ENCODE measurements at places on chromosomes 5 and 9. TPM values are rescaled to one million over a fixed set of nuclear protein-coding genes. Genes with fewer than 3 reads are reported as not detected.
A peak's percentile ranks its signal among the peaks of the same experiment; 100 is the strongest.

- DNase-seq = no peak
Measured at GRCh38 chr5:95784514-95785302, 37.8 kb downstream of the GLRX start.

GRCh38 chr5:16600946-16601345 lies 15.9 kb downstream of the RETREG1 start:
- DNase-seq = no peak

Gene BTNL8
- 0.47 TPM for polyA plus RNA-seq

Gene CCNJL
- polyA plus RNA-seq = 9.7 TPM

Gene CXCL14
- polyA plus RNA-seq = 22.4 TPM

GRCh38 chr9:123320814-123321213 lies 35.2 kb upstream of the CRB2 start:
- DNase-seq = no peak

DNA sequence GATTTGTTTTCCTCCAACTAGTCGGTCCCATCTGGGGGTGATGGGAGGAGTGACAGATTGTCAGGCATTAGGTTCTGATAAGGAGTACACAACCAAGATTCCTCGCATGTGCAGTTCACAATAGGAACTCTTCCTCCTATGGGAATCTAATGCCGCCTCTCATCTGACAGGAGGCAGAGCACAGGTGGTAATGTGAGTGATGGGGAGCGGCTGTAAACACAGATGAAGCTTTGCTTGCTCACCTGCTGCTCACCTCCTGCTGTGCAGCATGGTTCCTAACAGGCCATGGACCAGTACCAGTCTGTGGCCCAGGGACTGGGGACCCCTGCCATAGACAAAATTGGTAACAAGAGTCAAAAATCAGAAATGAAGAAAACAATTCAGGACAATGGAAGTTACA lies 173.3 kb upstream of the HMHB1 start:
- DNase-seq = no peak

GRCh38 chr5:149257889-149258705 lies 13.6 kb upstream of the AFAP1L1 start:
- no peak for DNase-seq

DNA sequence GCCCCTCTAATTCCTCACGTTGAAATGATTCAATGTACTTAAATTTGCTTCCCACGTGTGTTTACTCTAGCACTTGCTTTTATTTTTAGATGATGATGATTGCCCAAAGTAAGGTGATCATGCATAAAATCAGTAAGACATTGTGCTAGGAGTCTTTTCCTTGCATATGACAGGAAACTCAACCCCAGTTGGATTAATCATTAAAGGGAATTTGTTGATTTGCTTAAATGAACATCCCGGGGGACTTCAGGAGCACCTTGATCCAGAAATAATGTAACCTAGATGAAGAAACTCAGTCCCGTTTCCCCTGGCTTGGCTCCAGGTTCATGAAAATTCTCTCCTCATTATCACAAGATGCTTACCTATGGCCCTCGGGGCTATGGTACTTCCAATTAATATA lies 106.1 kb upstream of the STC2 start:
- no peak for DNase-seq

DNA sequence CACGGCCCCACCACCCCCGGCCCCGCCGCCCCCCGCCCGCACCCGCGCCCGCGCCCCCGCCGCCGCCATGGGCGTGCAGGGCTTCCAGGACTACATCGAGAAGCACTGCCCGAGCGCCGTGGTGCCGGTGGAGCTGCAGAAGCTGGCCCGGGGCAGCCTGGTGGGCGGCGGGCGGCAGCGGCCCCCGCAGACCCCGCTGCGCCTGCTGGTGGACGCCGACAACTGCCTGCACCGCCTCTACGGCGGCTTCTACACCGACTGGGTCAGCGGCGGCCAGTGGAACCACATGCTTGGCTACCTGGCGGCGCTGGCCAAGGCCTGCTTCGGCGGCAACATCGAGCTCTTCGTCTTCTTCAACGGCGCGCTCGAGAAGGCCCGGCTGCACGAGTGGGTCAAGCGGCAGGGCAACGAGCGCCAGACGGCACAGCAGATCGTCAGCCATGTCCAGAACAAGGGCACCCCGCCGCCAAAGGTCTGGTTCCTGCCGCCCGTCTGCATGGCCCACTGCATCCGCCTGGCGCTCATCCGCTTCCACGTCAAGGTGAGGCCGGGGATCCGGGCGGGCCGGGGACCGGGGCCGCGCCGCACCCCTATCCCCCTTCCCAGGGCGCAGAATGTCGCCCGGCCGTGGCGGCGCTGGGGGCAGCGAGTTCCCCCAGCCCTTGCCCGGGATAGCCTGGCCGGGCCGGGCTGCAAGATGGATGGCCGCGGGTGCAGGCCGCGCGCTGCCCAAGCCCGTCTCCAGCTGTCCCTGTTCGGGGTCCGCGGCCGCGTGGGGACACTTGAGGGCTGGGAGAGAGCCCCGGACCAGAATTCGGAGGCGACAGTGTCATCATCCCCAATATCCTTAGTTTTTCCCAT lies 594 bp downstream of the FAM120A start:
- no peak for DNase-seq

- DNase-seq = peak; percentile 79
Measured at GRCh38 chr9:79256691-79257213, 315.0 kb upstream of the TLE4 start.

DNA sequence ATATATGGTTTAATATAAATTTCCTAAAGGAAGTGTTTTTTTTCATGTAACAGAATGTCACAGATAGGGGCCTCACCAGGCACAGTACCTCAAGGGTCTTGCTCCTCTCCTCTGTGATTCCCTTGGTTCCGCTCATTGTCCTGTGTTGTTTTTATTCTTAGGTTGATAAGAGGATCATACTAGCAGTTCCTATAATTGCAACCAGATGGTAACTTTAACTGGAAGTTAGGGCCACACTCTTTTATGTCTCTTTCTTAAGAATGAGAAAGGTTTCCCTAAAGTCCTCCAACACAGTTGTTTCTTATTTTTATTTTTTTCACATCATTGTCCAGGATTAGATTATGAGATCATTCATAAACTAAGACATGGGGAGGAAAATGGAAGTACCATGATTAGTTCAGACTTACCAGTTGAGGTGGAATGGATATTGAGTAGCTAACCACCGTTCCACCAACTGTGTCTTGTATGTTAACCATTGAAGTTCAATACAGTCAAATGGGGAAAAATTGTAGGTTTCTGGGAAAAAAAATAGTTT lies 41.1 kb downstream of the FAM174A start:
- DNase-seq = no peak

GRCh38 chr9:132241840-132242620 lies 80.2 kb downstream of the NTNG2 start:
- DNase-seq = no peak

DNA sequence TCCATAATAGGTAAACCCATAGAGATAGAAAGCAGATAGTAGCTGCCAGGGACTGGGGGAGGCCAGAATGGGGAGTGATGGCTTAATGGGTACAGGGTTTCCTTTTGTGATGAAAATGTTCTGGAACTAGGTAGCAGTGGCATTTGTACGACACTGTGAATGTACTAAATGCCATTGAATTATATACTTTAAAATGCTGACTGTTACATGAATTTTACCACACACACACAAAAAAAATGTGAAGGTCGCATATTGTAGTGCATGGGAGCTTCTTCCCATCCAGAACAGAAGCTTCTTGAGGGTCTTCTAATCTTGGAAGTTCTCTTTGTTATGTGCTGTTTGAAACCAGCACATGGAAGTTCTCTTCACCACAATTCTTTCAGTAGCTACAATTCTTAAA lies 19.9 kb upstream of the ANP32B start:
- no peak for DNase-seq

Gene TMEM232
- 8.6 TPM for polyA plus RNA-seq

Gene ANGPTL2
- polyA plus RNA-seq = 9.7 TPM

- no peak for DNase-seq
Measured at GRCh38 chr5:50328193-50328729, 112.8 kb downstream of the EMB start.

- no peak for DNase-seq
Measured at GRCh38 chr5:153523831-153524230, 33.4 kb downstream of the GRIA1 start.

Gene SPAAR
- polyA plus RNA-seq = 1.3 TPM

GRCh38 chr5:154166901-154167791 lies 23.4 kb upstream of the GALNT10 start:
- DNase-seq = no peak

DNA sequence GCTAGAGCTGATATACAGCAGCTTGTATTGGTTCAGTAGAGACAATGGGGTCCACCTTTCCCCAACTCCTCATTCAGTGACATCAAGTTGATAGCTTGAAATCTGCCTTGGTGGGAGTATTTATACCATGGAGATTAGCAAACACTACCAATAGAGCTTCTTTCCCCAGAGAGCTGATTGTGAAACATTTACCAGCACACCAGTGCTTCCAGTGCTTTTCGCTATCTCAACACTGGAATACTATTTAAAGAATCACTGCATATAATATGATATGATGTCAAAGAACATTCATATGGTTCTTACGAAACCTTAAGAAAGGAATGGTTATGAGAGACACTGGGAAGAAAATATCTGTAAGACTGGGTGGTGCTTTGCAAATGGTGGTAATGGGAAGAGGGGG lies 21.8 kb upstream of the RNF145 start:
- no peak for DNase-seq

Gene TRMT10B
- polyA plus RNA-seq = 16.9 TPM

Gene BARHL1
- polyA plus RNA-seq = not detected

Gene PCDHGA11
- 3.9 TPM for polyA plus RNA-seq

Gene C8G
- 0.57 TPM for polyA plus RNA-seq

DNA sequence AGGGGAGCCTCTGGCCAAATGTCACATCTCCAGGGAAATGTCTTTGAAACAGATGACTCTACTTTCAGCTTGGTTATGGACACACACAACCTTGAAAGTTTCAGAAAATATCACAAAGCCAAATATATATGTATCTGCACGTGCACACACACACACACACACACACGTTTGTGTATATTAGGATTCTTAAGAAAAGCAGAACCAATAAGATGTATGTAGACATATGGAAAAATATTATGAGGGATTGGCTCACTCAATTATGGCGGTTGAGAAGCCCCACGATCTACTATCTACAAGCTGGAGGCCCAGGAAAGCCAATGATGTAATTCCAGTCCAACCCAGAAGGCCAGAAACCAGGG lies 194.9 kb downstream of the PALM2AKAP2 start:
- DNase-seq = no peak

Gene ENHO
- polyA plus RNA-seq = 1.7 TPM

Gene WNT8A
- polyA plus RNA-seq = not detected
